ENCODE measurements at places on chromosomes 5 and 9.

- no peak for DNase-seq
These were observed 28.8 kb downstream of the TRPM6 start for GRCh38 chr9:74858751-74859414.

DNA sequence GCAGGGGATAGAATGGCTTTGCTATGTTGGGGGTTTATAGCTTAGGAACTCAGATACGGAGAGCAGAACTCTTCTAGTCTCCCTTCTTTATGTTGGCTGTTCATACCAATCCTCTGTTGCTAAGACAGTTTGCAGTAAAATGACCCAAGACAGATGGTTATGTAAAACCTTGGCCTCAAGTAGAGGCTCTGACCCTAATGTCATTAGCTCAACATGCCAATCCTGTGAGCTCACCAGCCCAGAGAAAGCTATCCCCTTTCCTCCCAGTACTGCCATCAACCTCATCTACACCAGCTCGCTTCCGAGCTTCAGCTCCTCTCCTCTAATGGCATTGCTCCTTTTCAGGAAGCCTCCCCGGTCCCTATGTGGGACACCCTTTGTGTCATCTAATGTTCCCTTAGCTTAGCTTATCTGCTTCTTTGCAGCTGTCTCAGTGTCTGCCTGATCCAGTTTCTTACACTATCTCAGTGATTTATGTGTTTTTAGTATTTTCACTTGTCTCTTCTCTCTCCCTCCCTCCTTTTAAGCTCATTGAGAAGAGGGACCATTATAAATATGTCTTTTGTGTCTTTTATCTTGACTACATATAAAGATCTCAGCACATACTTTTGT lies 281.3 kb upstream of the CLINT1 start:
- DNase-seq: no peak

DNA sequence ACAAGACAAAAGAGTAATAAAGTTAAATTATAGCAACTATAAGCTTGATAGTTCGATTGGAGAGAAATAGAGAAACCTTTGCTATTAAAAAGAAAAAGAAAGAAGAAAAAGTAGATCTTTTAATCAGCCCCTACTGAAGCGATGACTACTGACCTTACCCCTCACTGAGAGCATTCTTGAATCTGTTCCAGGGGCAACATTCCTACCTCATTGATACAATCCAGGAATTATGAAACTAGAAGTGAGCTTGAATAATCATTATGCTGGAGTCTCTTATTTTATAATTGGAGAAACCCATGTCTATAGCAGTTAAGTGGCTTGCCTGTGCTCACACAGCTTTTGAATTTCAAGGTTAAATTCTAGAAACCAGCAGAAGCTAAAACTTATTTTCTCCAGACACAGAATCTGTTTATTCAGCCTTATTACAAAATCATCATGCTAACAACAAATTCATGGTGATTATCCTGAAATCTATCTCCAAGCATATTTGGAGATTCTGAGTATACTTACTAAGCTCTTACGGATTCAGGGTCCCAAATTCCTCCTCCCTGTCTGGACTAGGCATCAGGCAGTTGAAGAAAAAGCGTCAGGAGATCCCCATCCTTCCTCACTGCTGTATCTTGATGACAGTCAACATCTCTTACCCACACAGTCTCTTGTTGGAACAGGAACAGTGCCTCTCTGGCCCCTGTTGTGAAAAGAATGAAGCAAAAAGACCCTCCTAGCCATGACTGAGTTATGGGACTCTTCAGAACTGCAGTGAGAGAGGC lies 547.6 kb upstream of the WWC1 start:
- DNase-seq: no peak

DNA sequence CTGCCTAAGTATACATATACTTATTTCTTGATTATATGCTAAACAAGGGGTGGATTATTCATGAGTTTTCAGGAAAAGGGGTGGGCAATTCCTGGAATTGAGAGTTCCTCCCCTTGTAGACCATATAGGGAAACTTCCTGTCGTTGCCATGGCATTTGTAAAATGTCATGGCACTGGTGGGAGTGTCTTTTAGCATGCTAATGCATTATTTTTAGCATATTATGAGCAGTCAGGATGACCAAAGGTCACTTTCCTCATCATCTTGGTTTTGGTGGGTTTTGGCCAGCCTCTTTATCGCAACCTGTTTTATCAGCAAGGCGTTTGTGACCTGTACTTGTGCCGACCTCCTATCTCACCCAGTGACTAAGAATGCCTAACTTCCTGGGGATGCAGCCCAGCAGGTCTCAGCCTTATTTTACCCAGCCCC lies 80.9 kb downstream of the ALDH7A1 start:
- DNase-seq: no peak

DNA sequence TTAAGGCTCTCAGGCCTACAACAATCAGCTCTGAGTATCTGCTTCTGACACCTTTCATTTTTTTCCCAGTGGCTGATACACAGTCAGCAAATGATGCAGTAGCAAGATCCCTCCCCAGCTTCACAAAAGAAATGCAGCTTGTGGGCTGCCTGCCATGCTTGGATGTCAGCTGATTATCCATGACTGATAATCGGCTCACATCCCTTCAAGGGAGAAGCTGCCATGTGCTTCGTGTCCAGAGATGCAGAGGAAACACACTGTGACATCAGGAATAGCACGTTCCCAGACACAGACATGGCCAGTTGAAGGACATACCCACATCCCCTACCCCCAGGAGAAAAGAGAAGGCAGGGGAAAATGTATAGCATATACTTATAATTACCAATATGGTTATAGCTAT lies 27.9 kb downstream of the TMEM215 start:
- DNase-seq: no peak

GRCh38 chr5:139470821-139471300 lies at the start of gene SMIM33:
TSS of gene SMIM33 (plus strand) at chr5:139471004. CDS start at chr5:139471122, 118 bp downstream.
- DNase-seq: no peak

- no peak for DNase-seq
These were observed 28.2 kb downstream of the RNF145 start for GRCh38 chr5:159181152-159181551.

GRCh38 chr9:94772144-94772543 lies 45.6 kb downstream of the AOPEP start:
- no peak for DNase-seq

- DNase-seq: peak; percentile 54
These were observed 831 bp upstream of the SEC16A start for GRCh38 chr9:136483589-136484152.

- no peak for DNase-seq
These were observed 1.3 kb upstream of the LPCAT1 start for GRCh38 chr5:1524799-1525623.

GRCh38 chr5:142609142-142609541 lies 76.7 kb downstream of the FGF1 start:
- DNase-seq: no peak

DNA sequence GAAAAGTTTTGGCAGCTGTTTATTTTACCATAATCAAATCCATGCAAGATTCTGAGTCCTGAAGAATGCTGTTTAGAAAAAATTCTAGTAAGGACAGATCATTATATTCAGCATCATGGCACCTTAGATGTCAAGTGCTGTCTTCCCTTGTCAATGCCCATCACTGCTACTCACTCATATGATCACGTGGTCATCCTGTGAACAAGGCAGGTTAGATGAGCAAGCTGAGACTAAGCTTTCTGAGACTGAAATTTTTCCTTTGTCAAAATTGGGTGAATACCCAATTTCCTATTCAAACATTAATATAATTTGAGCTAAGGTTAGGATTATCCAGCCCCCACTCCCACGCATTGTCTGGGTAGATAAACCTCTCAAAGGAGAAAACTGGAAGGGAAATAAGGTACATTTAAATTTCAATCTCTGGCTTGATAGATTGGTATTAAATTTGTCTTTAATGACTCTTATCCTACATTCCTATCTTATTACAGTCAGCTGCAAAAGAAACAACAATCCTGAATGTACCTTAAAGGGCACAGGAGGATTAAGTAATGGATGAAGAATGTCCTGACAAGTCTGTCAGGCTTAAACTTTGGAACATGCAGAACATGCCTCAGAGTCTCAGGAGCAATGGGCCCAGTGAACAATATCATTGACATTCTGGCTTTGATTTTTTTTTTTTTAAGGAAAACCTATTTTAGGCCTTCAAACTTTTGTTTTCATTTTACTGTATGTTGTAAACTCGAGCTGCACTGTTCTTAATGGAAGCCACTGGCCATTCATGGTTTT lies 148.7 kb upstream of the RANBP3L start:
- peak; percentile 27 for DNase-seq

DNA sequence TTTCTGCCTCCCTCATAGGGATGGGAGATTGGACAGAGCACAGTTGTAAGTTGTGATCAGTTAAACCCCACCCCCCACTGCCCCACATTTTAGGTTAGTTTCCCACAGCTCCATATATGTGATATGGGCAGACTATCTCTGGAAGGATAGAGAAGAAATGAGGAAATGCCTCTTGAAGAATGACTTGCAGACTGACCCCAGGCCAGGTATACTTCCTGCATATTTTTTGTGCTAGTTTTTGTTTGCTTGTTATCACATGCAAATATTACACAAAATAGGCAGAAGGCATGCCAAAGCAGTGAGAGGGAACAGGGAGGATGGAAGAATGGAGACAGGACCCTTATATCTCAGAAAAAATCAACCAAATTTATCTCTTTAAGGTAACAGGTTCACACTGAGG lies 10.1 kb upstream of the GLRX start:
- no peak for DNase-seq

DNA sequence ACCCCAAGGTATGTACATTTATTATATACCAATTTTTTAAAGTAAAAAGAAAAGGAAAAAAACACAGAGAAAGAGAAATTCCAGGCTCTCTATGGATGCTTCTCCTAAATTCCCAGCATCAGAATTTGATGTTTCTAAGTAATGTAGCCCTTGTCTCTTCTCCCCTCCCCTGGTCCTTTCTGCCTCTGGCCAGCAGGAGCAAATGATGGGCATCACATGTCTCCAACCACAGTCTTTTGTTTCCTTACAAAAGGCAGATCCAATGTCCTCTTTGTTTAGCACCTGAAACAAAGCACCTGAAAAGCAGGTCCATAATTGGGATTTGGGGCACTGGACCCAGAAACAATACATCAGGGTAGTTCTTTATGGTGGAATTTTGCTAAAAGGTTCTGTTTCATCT lies 50.4 kb upstream of the APC start:
- DNase-seq: no peak

- no peak for DNase-seq
These were observed 11.8 kb upstream of the UBE2QL1 start for GRCh38 chr5:6436715-6437331.

DNA sequence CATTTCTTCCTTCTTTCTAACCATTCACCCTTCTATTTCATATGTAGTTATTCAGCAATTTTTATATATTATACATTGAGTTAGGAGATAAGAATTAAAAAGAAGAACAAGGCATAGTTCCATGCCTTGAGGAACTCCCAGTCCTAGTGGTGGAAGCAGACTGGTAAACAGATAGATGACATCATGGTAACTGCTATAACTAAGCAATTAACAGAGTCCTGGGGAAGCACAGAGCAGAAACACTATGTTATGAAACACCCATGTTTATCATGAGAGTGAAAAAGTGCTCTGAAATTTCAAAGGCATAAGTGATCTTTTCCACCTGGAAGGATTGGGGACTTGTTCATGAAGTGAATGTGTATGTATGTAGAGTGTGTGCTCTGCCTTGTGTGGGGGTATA lies 14.6 kb downstream of the PAPPA start:
- no peak for DNase-seq

DNA sequence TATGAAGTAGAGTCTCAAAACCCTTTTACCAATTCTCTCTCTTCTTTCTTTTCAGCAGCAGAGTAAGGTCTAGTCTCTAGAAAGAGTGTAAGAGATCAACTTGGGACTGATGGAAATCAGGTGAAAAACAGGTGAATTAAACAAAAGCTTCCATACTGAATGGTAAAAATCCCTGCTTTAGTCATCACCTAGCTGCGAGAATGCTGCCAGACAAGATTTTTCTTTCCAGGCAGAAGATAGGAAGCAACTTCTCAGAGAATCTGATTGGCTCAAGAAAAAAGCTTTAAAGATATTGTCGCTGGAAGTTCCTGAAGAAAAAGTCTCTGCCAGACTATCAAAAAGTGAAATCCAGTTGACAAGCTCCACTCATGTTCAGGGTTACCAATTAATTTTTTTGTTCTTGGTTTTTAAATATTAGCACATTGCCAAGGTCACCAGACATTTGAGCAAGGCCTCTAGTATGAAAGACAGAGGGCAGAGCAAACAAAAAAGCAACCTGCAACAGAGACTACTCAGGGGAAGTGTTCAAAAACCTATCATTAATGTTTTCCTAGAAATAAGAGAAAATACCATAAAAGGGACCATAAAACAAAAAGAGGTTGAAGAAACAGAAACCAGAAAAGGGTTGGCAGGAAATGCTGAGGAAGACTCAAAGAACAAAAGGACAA lies 9.3 kb downstream of the CDO1 start:
- DNase-seq: no peak

GRCh38 chr9:114737118-114737517 lies 55.1 kb upstream of the TEX48 start:
- DNase-seq: no peak

- DNase-seq: peak; percentile 31
These were observed 649 bp downstream of the STK10 start for GRCh38 chr5:172187118-172188032.

DNA sequence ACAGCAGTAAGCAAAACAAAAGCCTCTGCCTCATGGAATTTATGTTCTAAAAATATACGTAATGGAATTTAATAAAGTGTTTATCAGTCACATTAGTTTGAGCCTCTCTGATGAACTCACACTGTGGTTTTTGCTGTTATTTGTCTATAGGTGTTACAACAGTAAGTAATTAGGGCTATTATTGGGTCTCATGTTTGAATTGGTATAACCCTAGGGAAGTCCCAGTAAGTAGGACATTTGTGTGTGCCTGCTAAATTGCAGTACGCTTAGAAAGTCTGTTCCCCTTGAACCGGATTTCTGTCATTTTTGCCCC lies 197.6 kb downstream of the NR3C1 start:
- DNase-seq: no peak

- DNase-seq: no peak
These were observed 19.2 kb downstream of the NOTCH1 start for GRCh38 chr9:136526625-136527066.

GRCh38 chr5:22970491-22970890 lies 117.3 kb upstream of the CDH12 start:
- DNase-seq: no peak

DNA sequence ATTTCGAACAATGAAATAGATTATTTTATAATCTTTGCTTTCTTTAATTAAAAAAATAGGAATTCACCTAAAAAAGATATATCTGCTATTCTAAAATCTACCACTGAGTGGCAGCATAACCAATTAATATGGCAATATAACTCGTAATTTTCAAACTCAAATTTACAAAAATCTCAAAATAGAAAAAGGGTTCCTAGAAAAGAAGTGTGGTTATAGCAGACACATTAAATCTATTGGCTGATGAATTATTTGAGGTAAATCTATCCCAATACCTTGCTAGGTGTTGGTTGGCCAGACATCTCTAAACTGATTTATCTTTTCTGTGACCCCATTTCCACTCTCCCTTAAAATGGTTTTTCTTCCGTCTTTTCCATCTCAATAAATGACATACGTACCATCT lies 30.2 kb upstream of the NRG2 start:
- no peak for DNase-seq

Measured in HS-27A (cell line).